ENCODE measurements at places on chromosomes 2 and 18.

GRCh38 chr2:41832218-41832617 lies 215.6 kb upstream of the PKDCC start:
- H3K27ac ChIP-seq = no peak overlapping the region
- no peak for DNase-seq
- H3K36me3 ChIP-seq = no peaks in the 10 kb centered on the region
- H3K4me1 ChIP-seq = no peaks in the 10 kb centered on the region
- H3K27me3 ChIP-seq = peaks cover 59% of the 10 kb centered on the region

GRCh38 chr2:157620956-157621355 lies 7.7 kb downstream of the ACVR1C start:
- peaks cover 22% of the 10 kb centered on the region for H3K27me3 ChIP-seq
- H3K4me1 ChIP-seq = no peaks in the 10 kb centered on the region
- no peak overlapping the region for H3K4me3 ChIP-seq
- H3K36me3 ChIP-seq = no peaks in the 10 kb centered on the region

DNA sequence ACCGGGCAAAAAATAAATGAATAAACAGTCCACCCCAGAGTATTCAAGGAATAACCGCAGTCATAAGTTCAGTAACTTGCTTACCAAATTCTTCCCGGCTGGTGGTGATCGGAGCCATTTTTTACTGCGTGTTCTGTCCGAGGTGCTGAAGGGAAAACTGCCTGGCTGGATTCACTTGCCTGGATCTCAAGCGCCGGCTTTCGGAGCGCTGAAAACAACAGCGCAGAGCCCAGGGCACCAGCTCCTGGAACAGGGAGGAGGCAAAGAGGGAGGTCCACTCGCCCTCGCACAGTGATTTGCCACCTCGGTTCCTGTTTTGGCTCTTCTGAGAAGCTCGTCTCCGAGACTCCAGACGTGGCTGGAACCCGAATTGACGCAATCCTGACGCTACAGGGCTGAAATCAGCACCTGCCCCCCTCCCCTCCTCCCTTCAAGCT lies at the start of gene SYT4:
Gene SYT4, minus strand, starts transcription at position 327 of the 437 bp plus-strand sequence. Its CDS starts 209 bp downstream, at position 118.
- H3K4me3 ChIP-seq = peak within 1 kb of the TSS; percentile 43
- peak; percentile 77 for DNase-seq
- H3K27ac ChIP-seq = no peak within 1 kb of the TSS
- no peaks in the 10 kb centered on the region for H3K4me1 ChIP-seq
- no peaks in the 10 kb centered on the region for H3K36me3 ChIP-seq
- peaks cover 23% of the 10 kb centered on the region for H3K27me3 ChIP-seq

DNA sequence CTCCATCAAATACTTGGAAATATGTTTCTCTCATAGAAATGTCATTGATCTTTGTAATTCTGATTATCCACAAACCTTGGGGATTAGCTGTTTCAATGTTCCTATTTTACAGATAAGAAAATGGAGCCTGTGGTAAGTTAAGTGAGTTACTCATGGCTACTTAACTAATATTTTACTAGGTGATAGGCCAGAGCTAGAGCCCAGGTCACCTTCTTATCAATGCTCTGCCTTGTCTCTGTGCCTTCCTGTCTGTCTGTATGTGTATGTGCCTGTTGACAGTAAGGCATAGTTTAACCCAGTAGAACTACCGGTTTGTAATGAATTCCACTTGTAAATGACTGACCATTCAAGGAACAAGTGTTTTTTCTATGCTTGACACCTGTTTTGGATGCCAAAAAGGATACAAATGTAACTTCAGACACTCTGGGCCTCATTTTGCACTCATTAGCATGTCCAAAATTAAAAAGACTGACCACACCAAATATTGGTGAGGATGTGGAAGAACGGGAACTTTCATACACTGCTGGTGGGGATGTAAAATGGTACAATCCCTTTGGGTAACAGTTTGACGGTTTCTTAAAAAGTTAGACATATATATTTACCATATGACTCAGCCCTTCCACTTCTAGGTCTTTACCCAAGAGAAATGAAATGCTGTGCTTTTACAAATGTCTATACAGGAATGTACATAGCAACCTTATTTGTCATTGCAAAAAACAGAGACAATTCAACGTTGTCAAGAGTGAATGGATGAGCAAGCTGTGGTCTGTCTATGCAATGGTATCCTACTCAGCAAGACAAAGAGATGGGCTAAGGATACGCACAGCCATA lies 19.6 kb upstream of the IL1A start:
- H3K27me3 ChIP-seq = no peaks in the 10 kb centered on the region
- H3K36me3 ChIP-seq = peaks cover 16% of the 10 kb centered on the region
- H3K27ac ChIP-seq = no peak overlapping the region
- no peak overlapping the region for H3K4me3 ChIP-seq
- DNase-seq = no peak

DNA sequence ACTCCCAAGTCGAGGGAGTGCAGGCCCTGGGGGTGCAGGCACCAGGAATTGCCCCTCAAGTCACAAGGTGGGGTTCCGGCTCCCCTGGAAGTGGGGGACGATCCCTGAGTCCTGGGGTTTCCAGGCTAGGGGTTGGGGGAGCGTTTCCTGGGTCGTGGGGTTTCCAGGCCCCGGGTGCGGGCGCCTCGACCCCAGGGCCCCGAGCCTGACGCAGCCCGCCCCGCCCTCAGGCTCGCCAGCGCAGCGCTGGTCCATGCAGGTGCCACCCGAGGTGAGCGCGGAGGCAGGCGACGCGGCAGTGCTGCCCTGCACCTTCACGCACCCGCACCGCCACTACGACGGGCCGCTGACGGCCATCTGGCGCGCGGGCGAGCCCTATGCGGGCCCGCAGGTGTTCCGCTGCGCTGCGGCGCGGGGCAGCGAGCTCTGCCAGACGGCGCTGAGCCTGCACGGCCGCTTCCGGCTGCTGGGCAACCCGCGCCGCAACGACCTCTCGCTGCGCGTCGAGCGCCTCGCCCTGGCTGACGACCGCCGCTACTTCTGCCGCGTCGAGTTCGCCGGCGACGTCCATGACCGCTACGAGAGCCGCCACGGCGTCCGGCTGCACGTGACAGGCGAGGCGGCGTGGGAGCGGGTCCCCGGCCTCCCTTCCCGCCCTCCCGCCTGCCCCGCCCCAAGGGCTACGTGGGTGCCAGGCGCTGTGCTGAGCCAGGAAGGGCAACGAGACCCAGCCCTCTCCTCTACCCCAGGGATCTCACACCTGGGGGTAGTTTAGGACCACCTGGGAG lies 12.0 kb downstream of the SIGLEC15 start:
- peaks cover 26% of the 10 kb centered on the region for H3K4me1 ChIP-seq
- peak; percentile 78 for DNase-seq
- H3K36me3 ChIP-seq = no peaks in the 10 kb centered on the region

- no peak for DNase-seq
- H3K27ac ChIP-seq = no peak overlapping the region
- H3K36me3 ChIP-seq = no peaks in the 10 kb centered on the region
- no peak overlapping the region for H3K4me3 ChIP-seq
- peaks cover 12% of the 10 kb centered on the region for H3K27me3 ChIP-seq
Measured at GRCh38 chr2:106205488-106205887, 11.4 kb upstream of the UXS1 start.

GRCh38 chr2:101815739-101816391 lies 118.4 kb downstream of the MAP4K4 start:
- peak overlapping the region; percentile 21 for H3K27ac ChIP-seq
- peaks cover 73% of the 10 kb centered on the region for H3K4me1 ChIP-seq
- no peaks in the 10 kb centered on the region for H3K27me3 ChIP-seq
- peaks cover 27% of the 10 kb centered on the region for H3K36me3 ChIP-seq
- no peak for DNase-seq
- no peak overlapping the region for H3K4me3 ChIP-seq

- peaks cover 4% of the 10 kb centered on the region for H3K27me3 ChIP-seq
- DNase-seq = no peak
- peaks cover 26% of the 10 kb centered on the region for H3K4me1 ChIP-seq
- H3K36me3 ChIP-seq = no peaks in the 10 kb centered on the region
- no peak overlapping the region for H3K27ac ChIP-seq
Measured at GRCh38 chr2:239579081-239579480, 178.3 kb upstream of the HDAC4 start.

DNA sequence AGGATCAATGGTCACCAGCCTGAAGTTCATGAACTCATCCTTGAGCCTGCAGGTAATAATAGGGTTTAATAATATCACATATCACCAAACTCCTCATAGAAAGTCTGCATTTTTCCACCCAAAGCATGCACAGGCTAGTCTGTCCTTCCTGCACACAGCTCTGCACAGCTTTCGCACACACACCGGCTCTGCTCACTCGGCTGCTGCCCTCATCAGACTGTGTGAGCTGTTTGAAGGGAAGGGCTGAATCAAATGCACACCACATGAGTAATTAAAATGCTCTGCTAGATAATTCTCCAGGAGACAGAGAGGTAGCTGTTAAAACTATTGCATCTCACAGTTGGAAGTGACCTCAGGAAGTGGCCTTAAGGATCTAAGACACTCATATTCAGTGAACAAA lies 108.4 kb upstream of the YPEL5 start:
- H3K4me1 ChIP-seq = no peaks in the 10 kb centered on the region
- H3K36me3 ChIP-seq = no peaks in the 10 kb centered on the region
- no peak for DNase-seq
- peaks cover 7% of the 10 kb centered on the region for H3K27me3 ChIP-seq

DNA sequence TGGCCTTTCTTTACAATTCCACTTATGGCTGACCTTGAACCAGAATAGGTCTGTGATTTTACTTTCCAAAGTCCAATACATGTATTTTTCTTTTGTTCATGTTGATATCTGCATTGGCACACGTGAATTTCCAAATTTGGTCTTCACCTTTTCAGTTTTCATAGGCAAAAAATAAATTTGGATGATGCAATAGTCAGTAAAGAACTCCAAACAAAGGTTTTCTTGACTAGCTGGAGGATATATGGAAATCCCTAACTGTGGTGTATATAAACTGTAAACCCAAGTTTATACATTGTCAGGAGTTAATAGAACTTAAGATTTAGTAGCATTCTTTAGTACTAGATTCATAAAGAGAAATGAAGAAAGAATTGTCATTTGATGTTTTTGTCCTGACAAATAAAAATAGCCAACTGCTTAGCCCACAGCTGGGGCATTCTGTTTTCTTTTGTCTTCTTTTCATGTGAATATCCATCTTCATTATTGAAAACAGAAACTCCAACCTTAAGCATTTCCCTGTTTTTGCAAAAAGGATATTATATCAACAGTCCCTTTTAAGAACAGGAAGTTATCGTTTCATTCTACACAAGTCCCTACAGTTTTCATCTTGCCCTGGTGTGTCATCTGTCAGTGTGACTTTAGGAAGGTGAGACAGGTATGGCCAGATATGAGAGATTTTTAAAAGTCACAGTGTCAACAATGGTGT lies 132.9 kb downstream of the BCL2 start:
- no peak overlapping the region for H3K27ac ChIP-seq
- H3K4me3 ChIP-seq = no peak overlapping the region
- H3K27me3 ChIP-seq = peaks cover 7% of the 10 kb centered on the region
- no peaks in the 10 kb centered on the region for H3K36me3 ChIP-seq

DNA sequence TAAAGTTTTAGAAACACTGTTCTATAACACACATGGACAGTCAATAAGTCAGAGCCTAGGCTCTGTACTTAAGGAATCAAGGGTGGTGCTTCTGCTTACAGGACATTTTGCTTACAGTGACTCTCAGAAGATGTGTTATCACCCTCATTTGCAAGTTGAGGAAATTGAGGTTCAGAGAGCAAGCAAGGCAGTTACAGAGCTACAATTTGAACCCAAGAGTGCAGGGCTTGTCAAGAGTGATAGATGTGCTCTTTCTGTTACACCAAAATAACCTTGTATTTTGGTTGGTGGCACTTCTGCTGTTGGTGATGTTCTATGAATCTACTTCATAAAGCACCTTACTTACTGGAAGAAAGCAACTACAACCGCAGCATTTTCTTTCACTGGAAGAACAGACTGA lies 170.2 kb downstream of the THADA start:
- no peak for DNase-seq
- H3K4me1 ChIP-seq = peaks cover 27% of the 10 kb centered on the region

GRCh38 chr2:75952173-75952572 lies 241.5 kb upstream of the GCFC2 start:
- H3K4me1 ChIP-seq = peaks cover under 1% of the 10 kb centered on the region
- no peak overlapping the region for H3K27ac ChIP-seq
- H3K27me3 ChIP-seq = no peaks in the 10 kb centered on the region
- DNase-seq = no peak
- no peaks in the 10 kb centered on the region for H3K36me3 ChIP-seq

- H3K4me3 ChIP-seq = no peak overlapping the region
- DNase-seq = no peak
- peaks cover 6% of the 10 kb centered on the region for H3K4me1 ChIP-seq
- H3K36me3 ChIP-seq = peaks cover 36% of the 10 kb centered on the region
- peak overlapping the region; percentile 93 for H3K27ac ChIP-seq
- H3K27me3 ChIP-seq = no peaks in the 10 kb centered on the region
Measured at GRCh38 chr2:36464006-36464721, 108.6 kb downstream of the CRIM1 start.

GRCh38 chr2:20424300-20425290 lies 22.3 kb upstream of the RHOB start:
- no peak overlapping the region for H3K4me3 ChIP-seq
- H3K27me3 ChIP-seq = peaks cover 11% of the 10 kb centered on the region
- peak overlapping the region; percentile 52 for H3K27ac ChIP-seq
- peaks cover 33% of the 10 kb centered on the region for H3K4me1 ChIP-seq
- H3K36me3 ChIP-seq = no peaks in the 10 kb centered on the region
- no peak for DNase-seq

DNA sequence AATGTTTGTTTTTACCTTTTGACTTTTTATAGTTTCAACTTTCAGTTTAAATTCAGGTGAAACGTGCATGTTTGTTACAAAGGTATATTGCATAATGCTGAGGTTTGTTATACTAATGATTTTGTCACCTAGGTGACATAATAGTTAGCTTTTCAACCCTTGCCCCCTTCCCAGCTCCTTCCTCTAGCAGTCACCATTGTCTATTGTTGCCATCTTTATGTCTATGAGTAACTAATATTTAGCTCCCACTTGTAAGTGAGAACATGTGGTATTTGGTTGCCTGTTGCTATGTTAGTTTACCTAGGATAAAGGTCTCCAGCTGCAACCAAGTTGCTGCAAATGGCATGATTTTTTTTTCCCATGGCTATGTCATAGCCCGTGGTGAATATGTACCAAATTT lies 322.3 kb upstream of the SETBP1 start:
- no peak overlapping the region for H3K4me3 ChIP-seq
- H3K27ac ChIP-seq = no peak overlapping the region
- peaks cover 8% of the 10 kb centered on the region for H3K4me1 ChIP-seq
- no peak for DNase-seq

GRCh38 chr18:63974991-63975390 lies 5.1 kb downstream of the SERPINB8 start:
- no peak overlapping the region for H3K4me3 ChIP-seq
- H3K36me3 ChIP-seq = no peaks in the 10 kb centered on the region
- H3K27me3 ChIP-seq = peaks cover 4% of the 10 kb centered on the region
- peaks cover 22% of the 10 kb centered on the region for H3K4me1 ChIP-seq
- H3K27ac ChIP-seq = no peak overlapping the region
- DNase-seq = no peak

DNA sequence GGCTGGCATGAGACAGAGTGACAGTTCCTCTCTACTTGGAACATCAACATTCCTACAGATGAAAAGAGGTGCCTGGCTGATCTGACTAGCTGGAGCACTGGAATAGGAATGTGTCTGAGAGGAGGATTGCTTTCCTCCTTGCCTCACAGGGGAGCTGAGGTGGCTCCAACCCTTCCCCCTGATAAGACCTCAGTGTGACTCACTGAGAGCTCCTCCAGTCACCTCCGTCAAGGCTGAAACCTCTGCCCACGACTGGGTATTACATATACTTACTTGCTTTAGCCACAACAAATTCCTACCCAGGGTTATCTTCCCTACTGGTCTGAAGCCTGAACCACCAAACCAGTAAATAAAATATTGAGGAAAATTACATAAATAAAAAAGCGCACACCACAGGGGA lies 342.7 kb upstream of the REG3G start:
- no peak overlapping the region for H3K4me3 ChIP-seq
- H3K27me3 ChIP-seq = no peaks in the 10 kb centered on the region
- no peak for DNase-seq
- no peaks in the 10 kb centered on the region for H3K36me3 ChIP-seq
- no peak overlapping the region for H3K27ac ChIP-seq

Measured in nephron progenitor cell (in vitro differentiated cells).